Effector memory CD8-positive, alpha-beta T cell (primary cell): ENCODE measurements at places on chromosomes 1 and 21.

DNA sequence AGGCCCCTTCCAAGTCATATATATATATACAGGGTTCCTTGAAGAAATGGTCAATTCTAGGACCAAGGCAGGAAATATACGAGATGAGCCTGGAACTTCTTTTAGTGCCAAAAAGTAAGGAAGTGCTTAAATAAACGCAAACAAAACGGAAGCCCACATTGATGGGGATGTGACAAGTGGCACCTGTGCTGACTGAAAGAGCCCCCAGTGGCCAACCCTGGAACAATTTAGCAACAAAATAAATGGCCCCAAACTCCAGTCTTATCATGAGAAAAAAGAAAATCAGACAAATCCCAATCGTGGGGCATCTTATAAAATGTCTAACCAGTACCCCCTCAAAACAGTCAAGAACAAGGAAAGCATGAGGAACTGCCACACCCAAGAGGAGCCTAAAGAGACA lies 17.7 kb downstream of the PLA2G5 start:
- no peak for DNase-seq

DNA sequence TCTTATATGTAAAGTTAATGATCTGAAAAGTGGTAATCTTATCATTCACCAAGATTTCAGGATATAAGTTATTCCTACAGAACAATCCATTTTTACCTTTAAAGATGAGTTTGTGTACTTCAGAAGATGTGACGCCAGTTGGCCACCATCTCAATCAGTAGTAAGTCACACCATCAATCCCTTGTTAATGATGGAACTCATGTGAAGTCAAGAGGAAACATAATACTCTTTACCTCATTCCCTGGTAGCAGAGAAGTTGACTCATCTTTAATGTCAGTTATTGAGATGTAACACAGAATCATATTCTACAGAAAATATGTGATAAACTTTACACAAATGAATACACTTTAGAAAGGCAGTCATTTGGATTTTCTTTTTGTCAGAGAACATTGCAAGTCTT lies 38.2 kb downstream of the MRPL39 start:
- no peak for DNase-seq

- no peak for DNase-seq
Measured at GRCh38 chr1:58058323-58058722, 488.2 kb downstream of the OMA1 start.

GRCh38 chr1:6246497-6247467 lies 2.8 kb downstream of the HES3 start:
- DNase-seq, result peak; percentile 73

- DNase-seq, result no peak
Measured at GRCh38 chr1:9441451-9442133, 97.7 kb upstream of the SLC25A33 start.

DNA sequence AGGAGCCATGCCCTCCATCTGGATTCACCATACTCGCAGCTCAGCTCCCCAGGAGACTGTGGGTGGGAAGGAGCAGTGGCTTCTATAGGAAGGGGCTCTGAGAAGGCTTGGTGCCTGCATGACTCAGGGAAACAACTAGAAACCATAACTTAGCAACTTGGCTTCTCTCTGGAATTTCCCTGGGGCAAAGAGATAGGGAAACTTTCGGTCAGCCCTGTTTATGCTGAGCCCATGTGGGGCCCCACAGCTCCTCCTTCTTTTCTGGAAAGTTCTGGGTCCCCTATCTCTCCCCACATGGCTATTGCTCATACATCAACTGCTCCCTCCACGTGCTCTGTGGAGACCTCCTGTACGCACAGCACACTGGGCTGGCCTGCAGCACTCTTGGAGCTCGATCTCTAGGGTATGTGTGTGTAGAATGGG lies 39.3 kb downstream of the PLEKHA6 start:
- no peak for DNase-seq

DNA sequence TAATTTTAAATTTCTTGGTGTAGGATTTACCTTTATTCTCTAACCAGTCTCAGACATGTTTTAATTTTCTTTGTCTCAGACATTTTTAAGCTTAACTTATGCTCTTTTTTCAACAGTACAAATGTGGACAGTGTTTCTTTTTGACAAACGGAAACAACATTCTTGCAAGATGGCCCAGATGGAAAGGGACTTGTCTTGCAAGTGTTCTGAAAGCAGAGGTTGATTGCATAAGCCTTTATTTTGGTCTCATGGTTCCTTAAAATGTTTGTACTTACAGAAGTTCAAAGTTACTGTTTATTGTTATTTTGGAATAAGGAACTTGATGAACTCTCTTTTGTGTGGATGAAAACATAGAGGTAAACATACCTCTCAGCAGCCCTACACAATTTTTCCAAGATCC lies 22.9 kb downstream of the SMAP2 start:
- no peak for DNase-seq

- DNase-seq, result no peak
Measured at GRCh38 chr1:9194024-9194423, 40.5 kb upstream of the H6PD start.

DNA sequence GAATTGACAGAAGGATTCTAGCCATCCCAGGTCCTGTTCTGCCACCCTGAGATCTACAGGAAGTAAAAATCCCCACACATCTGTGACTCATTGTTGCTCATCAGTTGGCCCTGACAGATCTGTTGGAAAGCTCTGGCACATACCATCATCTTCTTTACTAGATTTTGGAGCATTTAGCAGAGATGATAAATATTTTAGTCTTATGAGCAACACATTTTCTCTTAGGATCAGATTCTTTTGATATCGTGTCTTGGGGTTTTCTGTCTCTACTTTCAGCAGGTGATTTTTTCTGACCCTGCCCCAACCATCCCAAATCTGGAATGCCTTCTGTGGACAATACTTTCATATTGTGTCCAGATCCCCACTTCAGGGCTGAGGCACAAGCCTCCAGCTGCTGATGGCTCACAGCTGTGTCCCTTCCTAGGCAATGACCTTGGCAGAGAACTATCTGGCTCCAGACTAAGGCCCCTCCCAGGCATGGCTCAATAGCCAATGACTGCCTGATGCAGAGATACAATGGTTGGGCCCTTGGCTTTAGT lies 102.8 kb downstream of the GDAP2 start:
- DNase-seq, result no peak

DNA sequence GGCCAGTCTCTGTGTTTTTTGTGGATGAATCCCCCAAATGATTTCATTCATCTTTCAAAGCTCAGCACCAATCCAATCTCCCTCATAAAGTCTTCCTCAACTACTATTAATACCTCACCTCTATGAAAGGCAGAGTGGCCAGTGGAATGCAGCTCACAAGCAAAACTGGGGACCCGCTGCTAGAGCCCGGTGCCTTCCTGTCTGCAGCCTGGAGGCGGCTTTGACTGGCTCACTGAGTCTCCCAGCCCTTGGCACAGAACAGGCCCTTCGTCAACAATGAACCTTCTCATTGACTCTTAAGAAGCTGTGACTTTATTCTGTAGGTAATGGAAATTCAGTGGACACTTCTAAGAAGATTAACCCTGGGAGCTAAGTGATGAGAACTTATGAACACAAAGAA lies 86.8 kb upstream of the RAB4A start:
- no peak for DNase-seq

- peak; percentile 76 for DNase-seq
Measured at GRCh38 chr1:29235955-29236711, at the start of gene PTPRU. TSS of gene PTPRU (plus strand) at chr1:29236522. CDS start at chr1:29236645, 123 bp downstream.

- no peak for DNase-seq
Measured at GRCh38 chr1:3842912-3843311, 14.1 kb downstream of the CEP104 start.

DNA sequence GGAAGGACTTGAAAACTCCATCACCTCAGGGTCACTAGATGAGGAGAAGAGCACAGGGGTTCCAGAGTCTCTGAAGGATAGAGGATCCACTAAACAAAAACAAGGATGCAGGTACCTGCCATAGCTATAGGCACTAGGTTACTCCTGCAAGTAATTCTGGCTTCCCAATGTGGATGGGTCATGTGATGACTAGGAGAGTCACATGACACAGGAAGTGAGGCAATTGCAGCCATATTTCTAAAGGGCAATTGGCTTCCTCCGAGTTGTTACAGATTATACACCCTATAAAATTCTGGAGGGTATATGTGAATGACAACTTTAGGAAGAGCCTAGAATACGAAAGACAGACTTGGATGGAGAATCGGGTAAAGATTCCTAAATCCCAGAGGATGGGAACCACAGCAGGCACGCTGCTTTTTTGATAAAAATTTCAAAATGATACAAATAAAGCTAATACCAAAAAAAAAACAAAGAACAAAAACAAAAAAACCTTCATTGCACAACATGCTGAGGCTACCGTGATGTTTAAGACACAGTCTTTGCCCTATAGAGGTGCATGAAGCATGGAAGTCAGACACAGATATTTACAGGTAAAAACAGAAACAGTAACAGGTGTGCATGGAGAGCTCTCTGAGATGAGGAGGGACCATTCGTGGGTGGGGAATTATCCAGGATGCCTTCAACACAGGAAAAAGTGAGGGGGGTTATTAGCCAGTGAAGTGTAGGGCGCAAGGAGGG lies 10.5 kb downstream of the MTX1 start:
- no peak for DNase-seq

GRCh38 chr1:2198571-2198970 lies 4.0 kb upstream of the FAAP20 start:
- no peak for DNase-seq

DNA sequence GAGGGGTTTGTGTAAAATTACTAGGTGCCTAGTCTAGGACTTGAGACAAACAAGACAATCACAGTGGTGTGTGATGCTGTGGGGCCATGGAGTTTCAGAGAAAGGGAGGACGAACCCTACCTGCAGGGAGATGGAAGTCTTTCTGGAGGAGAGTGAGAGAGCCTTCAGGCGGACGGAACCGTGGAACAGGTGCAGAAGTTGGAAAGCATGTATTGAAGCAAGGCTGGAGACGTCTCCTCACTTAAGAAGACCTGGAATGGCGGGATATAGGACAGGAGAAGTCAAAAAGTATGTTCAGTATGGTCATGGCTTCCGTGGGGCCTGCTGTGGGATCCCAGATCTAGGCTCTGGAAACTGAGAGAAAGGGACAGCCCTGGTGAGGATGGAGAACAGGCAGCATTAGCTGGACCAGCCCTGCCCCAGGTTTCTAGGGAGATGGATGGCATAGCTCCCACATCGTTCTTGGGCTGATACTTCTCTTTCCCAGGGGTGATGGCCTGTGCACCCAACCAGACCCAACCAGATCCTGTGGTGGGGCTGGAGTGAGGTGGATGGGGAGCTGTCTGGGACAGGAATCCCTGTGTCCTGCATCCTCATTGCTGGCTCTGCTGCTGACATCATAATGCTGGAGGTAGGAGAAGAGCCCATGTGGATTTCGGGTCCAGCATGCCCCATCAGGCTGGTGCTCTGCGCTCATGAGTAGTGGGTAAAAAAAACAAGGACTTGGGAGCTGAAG lies 15.0 kb upstream of the LRP8 start:
- no peak for DNase-seq

GRCh38 chr1:172335377-172335776 lies 85.1 kb upstream of the C1orf105 start:
- DNase-seq, result no peak

DNA sequence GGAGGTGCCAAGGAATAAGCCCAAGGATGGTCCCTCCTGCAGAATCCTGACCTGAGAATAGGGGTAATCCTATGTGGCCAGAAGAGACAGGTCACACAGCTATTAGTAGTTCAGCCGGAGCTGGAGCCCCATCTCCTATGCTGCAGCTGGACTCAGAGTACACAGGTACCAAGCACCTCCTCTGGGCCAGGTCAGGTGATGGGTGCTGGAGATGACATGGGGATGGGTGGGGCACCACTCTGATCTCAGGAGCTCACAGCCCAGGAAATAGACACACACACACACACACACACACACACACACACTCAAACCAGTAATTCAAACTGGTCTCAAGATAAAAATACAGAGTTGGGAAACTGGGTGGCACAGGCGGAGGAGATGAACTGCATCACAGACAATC lies 54.2 kb upstream of the SSBP3 start:
- DNase-seq, result no peak

- no peak for DNase-seq
Measured at GRCh38 chr1:71240656-71241055, 159.8 kb upstream of the ZRANB2 start.

GRCh38 chr1:147516157-147516917 lies 25.0 kb upstream of the BCL9 start:
- no peak for DNase-seq

DNA sequence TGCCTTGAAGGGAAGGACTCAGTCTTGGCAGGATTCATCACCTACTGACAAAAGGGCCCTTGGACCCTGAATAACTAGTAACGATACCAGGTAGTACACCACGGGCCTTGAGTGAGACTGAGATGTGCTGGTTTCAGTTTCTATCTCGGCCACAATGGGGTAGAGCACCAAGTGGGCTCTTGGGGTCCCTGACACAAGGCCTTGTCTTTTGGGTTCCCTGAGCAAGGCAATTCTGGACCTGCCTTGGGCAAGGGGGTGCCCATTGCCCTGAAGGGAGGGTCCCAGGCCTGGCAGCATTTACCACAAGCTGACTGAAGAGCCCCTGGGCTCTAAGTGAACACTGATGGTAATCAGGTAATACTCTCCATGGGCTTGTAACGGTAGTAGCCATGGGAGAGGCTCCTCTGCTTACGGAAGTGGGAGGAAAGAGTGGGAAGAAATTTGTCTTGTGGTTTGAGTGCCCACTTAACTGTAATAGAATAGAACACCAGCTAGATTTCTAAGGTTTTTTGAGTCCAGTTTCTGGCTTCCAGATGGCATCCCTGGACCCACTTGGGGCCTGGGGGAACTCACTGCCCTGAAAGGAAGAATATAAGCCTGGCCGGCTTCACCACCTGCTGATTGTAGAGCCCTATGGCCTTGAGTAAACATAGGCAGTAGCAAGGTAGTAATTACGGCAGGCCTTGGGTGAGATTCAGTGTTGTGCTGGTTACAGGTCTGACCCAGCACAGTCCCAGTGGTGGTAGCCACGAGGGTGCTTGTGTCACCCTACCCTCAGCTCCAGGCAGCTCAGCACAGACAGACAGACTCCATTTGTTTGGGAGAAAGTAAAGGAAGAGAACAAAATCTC lies 58.5 kb downstream of the WDR4 start:
- no peak for DNase-seq

GRCh38 chr1:201471772-201472171 lies 2.8 kb upstream of the PHLDA3 start:
- no peak for DNase-seq

DNA sequence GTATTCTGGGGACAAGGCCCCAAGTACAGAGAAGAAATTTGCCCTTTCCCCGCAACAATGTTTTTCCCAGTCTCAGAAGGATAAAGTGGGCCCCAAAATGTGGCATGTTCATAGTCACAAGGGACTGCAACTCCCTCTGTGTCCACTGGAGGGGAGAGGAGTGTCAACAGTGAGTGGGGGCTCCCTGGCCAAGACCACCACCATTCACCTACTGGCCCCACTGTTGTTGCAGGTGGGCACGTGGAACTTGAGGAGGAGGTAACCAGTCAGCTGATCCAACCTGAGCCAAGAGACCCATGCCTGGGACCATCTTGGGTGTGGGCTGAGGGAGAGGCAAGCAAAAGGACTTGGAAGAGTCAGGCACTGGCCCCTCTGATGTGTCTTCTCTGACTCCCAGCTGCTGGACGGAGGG lies 777 bp downstream of the NUDT17 start:
- DNase-seq, result peak; percentile 25

DNA sequence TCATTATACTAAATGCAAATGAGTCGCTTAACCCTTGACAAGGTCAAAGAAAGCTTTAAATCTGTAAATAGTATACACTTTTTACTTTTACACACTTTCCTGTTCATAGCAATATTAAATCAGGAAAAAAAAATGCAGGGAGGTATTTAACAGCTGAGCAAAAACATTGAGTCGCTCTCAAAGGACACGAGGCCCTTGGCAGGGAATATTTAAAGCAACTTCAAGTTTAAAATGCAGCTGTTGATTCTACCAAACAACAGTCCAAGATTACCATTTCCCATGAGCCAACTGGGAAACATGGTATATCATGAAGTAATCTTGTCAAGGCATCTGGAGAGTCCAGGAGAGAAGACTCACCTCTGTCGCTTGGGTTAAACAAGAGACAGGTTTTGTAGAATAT lies 62.7 kb downstream of the CAPN2 start:
- no peak for DNase-seq
